Endodermal cell (in vitro differentiated cells): ENCODE measurements at places on chromosomes 7 and 10. TPM values are rescaled to one million over a fixed set of nuclear protein-coding genes. Genes with fewer than 3 reads are reported as not detected.

GRCh38 chr7:70353330-70353945 lies 755.2 kb downstream of the AUTS2 start:
- no peak overlapping the region for H3K4me3 ChIP-seq
- H3K27me3 ChIP-seq = no peaks in the 10 kb centered on the region
- H3K36me3 ChIP-seq = peaks cover 5% of the 10 kb centered on the region
- no peak for DNase-seq

- no peak overlapping the region for H3K4me3 ChIP-seq
- DNase-seq = no peak
- no peaks in the 10 kb centered on the region for H3K4me1 ChIP-seq
These were observed 423.6 kb upstream of the LRGUK start for GRCh38 chr7:133703547-133703946.

- no peaks in the 10 kb centered on the region for H3K36me3 ChIP-seq
- no peak overlapping the region for H3K4me3 ChIP-seq
- no peaks in the 10 kb centered on the region for H3K27me3 ChIP-seq
These were observed 3.3 kb downstream of the FBXO24 start for GRCh38 chr7:100589341-100589947.

DNA sequence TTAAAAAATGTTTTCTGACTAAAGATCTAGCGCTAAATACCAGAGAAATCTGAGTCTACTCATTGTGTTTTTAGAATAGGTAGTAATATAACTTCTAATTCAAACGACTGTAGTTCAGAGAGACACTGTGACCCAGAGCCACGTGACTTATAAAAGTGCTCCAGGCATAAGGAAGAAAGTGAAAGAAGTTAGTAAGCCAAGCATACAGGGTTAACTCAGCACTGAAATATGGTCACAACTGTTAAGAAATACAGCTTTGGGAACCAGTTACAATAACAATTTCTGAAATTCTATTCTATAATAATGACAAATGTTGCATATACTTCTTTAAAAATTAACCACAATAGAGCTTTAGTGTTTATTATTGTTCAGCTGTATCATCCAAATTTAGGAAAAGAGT lies 119.1 kb downstream of the TFEC start:
- no peaks in the 10 kb centered on the region for H3K4me1 ChIP-seq
- no peak overlapping the region for H3K4me3 ChIP-seq
- no peaks in the 10 kb centered on the region for H3K36me3 ChIP-seq
- no peaks in the 10 kb centered on the region for H3K27me3 ChIP-seq

- H3K27ac ChIP-seq = peak within 1 kb of the TSS; percentile 6
- no peaks in the 10 kb centered on the region for H3K27me3 ChIP-seq
- H3K4me1 ChIP-seq = no peaks in the 10 kb centered on the region
- no peaks in the 10 kb centered on the region for H3K36me3 ChIP-seq
These were observed at the start of gene RGR for GRCh38 chr10:84244651-84245270. Gene RGR, plus strand, starts transcription at chr10:84245053. Its CDS starts 38 bp downstream, at chr10:84245091.

DNA sequence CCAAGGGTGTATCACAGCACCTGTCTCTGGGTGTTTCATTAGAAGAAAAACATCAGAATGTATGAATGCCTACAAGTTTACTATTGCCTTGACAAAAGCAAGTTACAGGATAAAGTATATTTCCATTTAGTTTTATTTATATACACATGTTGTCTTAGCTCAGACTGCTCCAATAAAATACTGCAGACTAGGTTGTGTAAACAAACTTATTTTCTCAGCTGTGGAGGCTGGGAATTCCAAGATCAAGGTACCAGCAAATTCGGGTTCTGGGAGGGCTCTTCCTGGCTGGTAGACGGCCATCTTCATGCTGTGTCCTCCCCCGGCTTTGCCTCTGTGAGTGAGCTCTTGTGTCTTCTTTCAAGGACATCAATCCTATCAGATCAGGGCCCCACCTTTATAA lies 77.1 kb upstream of the UNC5B start:
- DNase-seq = no peak
- H3K27ac ChIP-seq = no peak overlapping the region
- peaks cover 4% of the 10 kb centered on the region for H3K4me1 ChIP-seq
- H3K27me3 ChIP-seq = no peaks in the 10 kb centered on the region
- H3K4me3 ChIP-seq = no peak overlapping the region

- H3K27me3 ChIP-seq = no peaks in the 10 kb centered on the region
- no peak for DNase-seq
- H3K4me1 ChIP-seq = no peaks in the 10 kb centered on the region
These were observed 29.5 kb downstream of the LYZL2 start for GRCh38 chr10:30600005-30600404.

GRCh38 chr7:81680120-81680519 lies 89.7 kb downstream of the HGF start:
- H3K36me3 ChIP-seq = no peaks in the 10 kb centered on the region
- H3K4me1 ChIP-seq = no peaks in the 10 kb centered on the region
- H3K27ac ChIP-seq = no peak overlapping the region
- H3K4me3 ChIP-seq = no peak overlapping the region
- DNase-seq = no peak

DNA sequence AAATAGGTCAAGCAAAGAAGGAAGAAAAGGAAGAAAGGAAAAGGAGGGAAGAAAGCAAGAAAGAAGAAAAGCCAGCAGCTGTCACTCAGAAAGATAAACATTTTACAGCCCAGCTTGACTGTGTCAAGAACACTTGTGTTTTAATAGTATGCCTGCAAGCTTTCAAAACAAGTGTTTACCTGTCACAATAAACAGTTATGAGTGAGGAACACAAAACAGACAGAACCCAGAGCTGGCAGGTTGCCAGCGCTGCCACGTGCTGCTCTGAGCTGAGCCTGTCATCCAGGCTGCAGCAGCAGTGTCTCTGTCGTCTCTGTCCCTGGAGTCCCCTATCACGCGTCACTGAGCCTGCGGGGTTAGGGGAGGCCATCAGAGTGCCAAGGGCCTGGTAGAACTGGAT lies 827.6 kb upstream of the AUTS2 start:
- no peaks in the 10 kb centered on the region for H3K4me1 ChIP-seq
- no peaks in the 10 kb centered on the region for H3K36me3 ChIP-seq
- H3K27ac ChIP-seq = no peak overlapping the region

DNA sequence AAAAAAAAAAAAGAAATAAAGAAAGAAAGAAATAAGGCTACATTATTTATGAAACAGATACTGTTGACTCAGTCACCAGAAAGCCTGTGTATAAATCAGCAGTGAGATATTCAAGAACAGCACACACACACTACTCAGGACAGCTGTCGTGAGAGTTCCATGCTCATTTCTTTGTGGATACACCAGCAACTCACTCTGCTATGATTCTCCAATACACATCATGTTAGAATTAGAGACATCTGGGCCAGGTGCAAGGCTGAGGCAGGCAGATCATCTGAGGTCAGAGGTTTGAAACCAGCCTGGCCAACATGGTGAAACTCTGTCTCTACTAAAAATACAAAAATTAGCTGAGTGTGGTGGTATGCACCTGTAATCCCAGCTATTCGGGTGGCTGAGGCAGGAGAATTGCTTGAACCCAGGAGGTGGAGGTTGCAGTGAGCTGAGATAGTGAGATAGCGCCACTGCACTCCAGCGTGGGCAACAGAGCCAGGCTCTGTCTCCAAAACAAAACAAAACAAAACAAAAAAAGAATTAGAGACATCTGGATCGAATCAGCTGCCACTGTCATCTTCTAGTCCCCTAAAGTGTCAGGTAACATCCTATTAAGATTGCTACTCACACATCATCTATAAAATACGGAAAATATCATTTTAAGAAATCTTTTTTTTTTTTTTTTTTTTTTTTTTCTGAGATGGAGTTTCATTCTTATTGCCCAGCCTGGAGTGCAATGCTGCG lies 11.2 kb upstream of the NUPR2 start:
- no peak for DNase-seq
- H3K4me1 ChIP-seq = no peaks in the 10 kb centered on the region
- no peaks in the 10 kb centered on the region for H3K36me3 ChIP-seq
- H3K27me3 ChIP-seq = no peaks in the 10 kb centered on the region
- no peak overlapping the region for H3K4me3 ChIP-seq
- no peak overlapping the region for H3K27ac ChIP-seq

DNA sequence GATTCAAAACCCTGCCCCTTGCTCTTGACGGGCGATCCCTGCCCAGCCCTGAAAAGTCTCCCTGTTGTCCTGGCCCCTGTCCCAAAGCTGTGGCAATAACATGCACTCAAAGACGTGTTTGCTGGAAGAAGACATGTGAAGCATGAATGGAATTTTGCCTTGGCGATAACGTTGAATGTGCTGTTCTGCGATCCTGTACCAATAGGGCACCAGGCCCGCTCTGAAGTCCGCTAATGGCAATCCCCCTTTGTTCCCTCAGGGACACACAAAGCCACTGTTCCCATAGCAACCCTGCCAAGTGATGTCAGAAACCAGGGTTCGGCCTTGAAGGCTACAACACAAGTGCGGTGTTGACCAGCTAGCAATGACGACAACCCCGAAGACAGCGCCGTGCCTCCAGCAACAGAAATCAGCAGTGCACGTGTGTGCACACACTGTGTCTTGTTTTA lies 284.6 kb downstream of the KLF6 start:
- H3K4me1 ChIP-seq = no peaks in the 10 kb centered on the region
- no peaks in the 10 kb centered on the region for H3K27me3 ChIP-seq
- no peaks in the 10 kb centered on the region for H3K36me3 ChIP-seq

DNA sequence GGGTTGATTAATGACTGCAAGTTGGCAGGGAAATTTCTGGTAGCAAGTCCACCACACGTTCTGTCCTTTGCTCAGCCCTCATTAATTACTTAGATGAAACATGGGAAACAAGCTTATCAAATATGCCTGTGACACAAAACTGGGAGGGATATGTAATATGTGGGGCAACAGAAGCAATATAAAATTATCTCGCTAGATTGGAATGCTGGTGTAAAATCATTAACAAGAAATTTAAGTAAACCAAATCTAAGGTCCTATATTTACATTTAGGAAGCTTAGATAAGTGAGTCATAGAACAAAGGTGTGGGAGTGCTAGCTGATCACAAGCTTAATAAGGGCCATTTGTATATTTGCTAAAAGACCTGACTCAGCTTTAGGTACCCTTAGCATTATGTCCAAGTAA lies 23.5 kb downstream of the TRPV5 start:
- no peaks in the 10 kb centered on the region for H3K36me3 ChIP-seq
- H3K4me1 ChIP-seq = no peaks in the 10 kb centered on the region
- H3K27ac ChIP-seq = no peak overlapping the region
- peak; percentile 4 for DNase-seq
- no peak overlapping the region for H3K4me3 ChIP-seq

GRCh38 chr7:143495851-143496250 lies 18.2 kb downstream of the TAS2R41 start:
- H3K4me3 ChIP-seq = no peak overlapping the region
- no peaks in the 10 kb centered on the region for H3K36me3 ChIP-seq
- DNase-seq = no peak
- no peaks in the 10 kb centered on the region for H3K4me1 ChIP-seq

DNA sequence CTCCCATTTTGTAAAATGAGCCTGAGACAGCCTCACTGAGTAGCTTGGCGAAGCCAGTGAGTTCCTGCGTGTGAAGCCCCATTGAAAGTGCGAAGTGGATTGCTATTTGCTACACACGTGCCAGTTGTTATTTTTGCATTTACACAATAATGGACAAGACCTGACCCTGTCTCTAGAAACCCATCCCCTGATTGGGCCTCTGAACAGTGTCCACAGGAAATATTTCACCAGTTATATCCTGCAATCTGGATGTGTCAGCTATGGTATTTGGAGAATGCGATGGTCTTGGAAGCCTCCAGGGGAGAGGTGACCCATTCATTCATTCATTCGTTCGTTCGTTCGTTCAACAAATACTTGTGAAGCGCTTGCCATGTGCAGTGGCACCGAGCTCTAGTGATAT lies 37.1 kb downstream of the COL13A1 start:
- DNase-seq = no peak
- H3K27me3 ChIP-seq = no peaks in the 10 kb centered on the region
- H3K27ac ChIP-seq = no peak overlapping the region

- no peak for DNase-seq
- H3K4me3 ChIP-seq = no peak overlapping the region
- H3K27me3 ChIP-seq = no peaks in the 10 kb centered on the region
- H3K4me1 ChIP-seq = peaks cover 44% of the 10 kb centered on the region
- no peak overlapping the region for H3K27ac ChIP-seq
These were observed 66.3 kb upstream of the EFCAB10 start for GRCh38 chr7:105647591-105647990.

DNA sequence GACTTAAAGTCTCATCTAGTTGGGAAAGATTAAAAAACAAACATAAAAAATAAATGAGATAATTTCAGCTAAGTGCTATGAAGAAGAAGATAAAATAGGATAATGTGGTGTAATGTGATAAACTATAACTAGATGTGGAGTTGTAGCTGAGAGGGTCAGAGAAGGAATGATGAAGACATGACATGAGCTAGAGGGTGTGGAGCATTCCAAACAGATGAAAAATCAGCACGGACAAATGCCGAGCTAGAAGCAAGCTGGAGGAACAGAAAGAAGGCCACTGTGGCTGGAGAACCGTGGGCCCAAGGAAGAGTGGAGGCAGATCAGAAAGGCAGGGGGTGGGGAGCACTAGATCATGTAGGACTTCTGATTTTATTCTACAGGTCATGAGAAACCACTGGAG lies 70.6 kb downstream of the CDK6 start:
- H3K36me3 ChIP-seq = peaks cover 15% of the 10 kb centered on the region
- H3K27me3 ChIP-seq = no peaks in the 10 kb centered on the region
- peaks cover 10% of the 10 kb centered on the region for H3K4me1 ChIP-seq

ACBD7 gene
- total RNA-seq = 8.5 and 8.7 TPM in 2 replicates

FFAR4 gene
- not detected in 3 replicates for total RNA-seq

BAG3 gene
- total RNA-seq = 13.4 and 16.0 TPM in 2 replicates

ZNF804B gene
- 0.13 and 0.23 TPM in 2 replicates for total RNA-seq

GPR141 gene
- 1.3 and 1.9 TPM in 2 replicates for total RNA-seq

TMEM106B gene
- total RNA-seq = 56.1 to 59.6 TPM (median 59.1 TPM) in 3 replicates

PPP1R3A gene
- not detected in 3 replicates for total RNA-seq

RPA3 gene
- 65.5 and 75.3 TPM in 2 replicates for total RNA-seq
